KBM-7 (cell line): ENCODE measurements at places on chromosomes 11 and 22.
A peak's percentile ranks its signal among the peaks of the same experiment; 100 is the strongest.

DNA sequence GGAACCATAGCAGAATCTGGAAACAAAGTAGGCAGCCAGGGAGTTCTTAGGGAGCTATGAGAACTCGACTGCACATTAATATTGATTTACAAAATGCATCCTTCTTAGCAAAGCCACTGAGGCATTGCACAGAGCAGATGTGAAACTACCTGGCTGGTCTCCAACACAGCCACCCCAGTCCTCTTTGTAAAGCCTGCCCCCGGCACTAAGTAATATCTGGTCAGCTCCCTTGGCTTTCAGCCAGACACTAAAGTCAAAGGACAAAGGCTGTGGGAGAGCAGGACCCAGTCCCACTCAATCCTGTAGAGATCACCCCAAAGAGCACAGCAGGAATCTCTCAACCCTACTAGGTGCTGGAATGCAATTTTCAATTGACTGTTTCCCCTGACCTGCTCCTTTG is 12.8 kb downstream of the XRRA1 start:
- DNase-seq: no peak

GRCh38 chr11:76708972-76709660 is 38.6 kb upstream of the LRRC32 start:
- DNase-seq: no peak

DNA sequence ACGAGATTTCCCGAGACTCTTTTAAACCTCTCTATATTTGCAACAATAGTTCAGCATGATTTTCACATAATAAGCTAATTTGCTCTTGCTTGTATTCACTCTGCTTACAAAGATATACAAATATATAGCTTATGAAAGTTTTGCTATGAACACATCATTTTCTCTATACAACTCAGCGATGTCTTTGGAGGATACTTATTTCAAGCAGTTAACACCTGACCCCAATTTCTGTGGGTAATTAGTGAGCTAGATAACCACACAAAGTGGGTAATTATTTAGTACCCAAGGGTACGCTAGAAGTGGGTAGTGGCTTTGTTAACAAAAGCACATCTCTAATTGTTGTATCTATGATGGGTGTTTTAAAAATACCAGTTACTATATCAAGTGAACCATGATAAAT is 12.3 kb downstream of the BLID start:
- no peak for DNase-seq

DNA sequence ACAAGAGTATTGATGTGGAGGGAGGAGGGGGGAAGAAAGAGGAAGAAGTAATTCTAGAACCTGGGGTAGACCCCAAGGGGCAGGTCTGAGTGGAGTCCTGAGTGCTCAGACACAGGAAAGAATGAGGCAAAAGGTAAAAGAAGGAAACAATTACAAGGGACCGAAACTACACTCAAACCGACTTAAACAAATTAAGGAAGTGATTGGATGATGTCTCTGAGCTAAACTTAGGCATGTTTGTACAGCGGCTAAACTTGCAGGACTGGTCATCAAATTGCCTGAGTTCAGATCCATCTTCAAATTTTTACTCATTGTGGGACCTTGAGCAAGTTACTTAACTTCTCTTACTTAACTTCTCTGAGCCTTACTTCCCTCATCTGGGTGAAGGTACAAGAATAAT is 86.3 kb upstream of the LRRC55 start:
- DNase-seq: no peak

DNA sequence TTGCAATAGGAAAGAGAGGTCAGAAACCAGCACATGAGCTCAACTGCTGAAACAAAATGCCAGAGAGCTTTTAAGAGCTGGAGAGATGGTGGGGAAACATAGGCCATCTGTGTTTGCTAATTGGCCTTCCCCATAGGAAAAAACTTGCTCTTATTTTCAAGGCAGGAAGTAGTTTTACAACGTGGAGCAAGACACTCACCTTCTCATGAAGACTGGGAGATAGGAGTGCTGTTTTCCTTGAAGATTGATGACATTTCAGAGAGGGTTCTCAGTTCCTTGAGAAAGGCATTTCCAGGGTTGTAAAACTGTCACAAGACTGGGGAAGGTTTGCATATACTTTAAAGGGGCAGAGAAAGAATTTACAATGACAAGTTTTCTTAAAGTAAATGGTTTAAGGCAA is 586.3 kb upstream of the RAG2 start:
- no peak for DNase-seq

DNA sequence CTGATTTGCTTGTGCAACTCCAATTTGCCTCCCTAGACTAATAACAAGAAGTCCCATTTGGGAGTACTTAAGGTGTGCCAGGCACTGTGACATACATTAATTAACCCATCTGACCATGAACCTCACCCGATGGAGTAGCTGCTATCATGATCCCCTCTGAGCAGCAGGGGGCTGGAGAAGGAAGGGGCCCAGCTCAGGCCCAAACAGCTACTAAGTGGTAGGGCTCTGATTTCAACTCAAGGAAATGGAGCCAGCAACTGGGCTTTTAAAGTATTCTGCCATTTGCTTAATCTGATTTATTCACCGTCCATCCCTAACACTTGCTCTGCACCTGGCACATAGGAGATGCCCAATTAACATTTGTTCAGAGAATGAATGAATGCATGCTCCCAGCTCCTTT is 1.2 kb downstream of the CRYBB1 start:
- DNase-seq: no peak

DNA sequence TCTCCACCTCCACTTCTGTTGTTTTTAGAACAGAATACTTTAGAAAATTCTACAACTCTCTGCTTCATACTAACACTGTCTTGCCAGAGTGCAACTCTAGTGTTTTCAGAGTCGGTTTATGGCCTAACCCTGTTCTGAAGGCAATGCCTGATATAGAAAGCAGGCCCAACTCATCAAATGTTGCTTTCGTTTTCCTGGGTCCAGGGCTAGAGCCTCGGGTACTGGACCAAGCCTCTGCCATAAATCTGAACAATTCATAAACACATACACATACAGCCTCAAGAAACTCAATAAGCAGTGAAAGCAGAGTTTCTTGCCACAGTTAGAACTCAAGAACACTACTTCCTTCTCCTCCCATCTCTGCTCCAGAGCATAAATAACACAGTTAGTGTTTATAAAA is 9.8 kb downstream of the TMEM218 start:
- DNase-seq: no peak

GRCh38 chr11:119752946-119753345 is 23.9 kb upstream of the NECTIN1 start:
- DNase-seq: no peak

- DNase-seq: peak; percentile 77
Observed at GRCh38 chr11:96338910-96339705, 3.9 kb downstream of the MAML2 start.

DNA sequence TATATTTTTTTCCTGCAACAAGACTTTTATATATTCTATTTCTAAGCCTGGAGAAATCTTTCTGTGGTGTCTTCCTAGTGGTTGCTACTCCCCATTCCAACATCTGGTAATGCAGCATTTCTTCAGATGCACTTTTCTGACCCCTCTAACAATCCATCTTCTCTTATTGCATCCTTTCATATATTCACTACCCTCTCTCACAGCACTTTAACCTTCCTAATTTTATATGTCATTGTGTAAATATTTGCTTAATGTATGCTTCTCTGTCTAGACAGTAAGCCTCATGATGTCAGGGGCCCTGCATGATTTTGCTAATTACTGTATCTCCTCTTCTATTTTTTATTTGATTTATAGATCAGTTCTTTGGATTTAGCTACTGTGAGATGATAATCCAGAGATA is 701.6 kb downstream of the KCNA4 start:
- DNase-seq: no peak

GRCh38 chr11:23179609-23180008 is 319.3 kb upstream of the CCDC179 start:
- no peak for DNase-seq

DNA sequence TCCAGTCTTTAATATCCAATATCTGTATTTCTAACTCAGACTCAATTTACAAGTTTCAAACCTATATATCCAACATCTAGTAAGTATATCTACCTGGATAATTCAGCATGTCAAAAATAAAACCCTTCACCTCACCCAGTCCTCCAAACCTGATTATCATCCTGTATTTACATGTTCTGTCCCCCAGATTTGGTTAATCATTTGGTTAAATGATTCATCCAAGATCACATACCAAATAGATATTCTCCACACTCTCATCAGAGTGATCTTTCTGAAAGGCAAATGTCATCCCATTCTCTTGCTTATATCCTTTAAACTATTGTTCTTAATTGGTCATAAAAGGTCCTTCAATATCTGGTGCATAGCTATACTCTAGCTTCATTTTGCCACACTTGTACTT is 199.0 kb downstream of the SOX6 start:
- DNase-seq: no peak

DNA sequence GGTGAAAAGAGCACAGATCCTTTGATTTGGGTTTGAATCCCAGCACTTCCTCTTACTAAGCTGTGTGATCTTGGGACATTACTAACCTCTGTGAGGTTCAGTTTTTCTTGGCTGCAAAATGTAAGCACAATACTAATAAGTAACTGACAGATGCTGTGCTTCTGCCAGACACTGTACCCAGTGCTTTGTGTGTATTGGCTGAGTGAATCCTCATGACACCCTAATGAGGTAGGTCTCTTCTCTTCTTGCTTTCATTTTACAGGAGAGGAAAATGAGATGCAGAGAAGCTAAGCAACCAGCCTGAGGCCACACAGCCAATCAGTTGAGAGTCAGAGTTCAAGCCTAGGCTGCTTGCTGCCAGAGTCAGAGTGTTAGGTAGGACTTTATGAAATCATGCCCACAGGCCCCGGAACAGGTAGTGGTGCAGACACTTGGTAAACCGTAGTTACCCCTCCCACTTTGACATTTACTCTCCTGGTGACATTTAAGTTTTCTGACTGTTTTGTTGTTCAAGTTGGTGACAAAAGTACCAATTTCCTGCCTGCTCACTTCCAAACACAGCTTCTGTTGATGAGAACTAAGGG is 21.2 kb downstream of the PTPRJ start:
- DNase-seq: no peak

- no peak for DNase-seq
Observed at GRCh38 chr11:120097721-120098385, 40.1 kb downstream of the TRIM29 start.

GRCh38 chr11:16818284-16818683 is 79.8 kb downstream of the C11orf58 start:
- no peak for DNase-seq

DNA sequence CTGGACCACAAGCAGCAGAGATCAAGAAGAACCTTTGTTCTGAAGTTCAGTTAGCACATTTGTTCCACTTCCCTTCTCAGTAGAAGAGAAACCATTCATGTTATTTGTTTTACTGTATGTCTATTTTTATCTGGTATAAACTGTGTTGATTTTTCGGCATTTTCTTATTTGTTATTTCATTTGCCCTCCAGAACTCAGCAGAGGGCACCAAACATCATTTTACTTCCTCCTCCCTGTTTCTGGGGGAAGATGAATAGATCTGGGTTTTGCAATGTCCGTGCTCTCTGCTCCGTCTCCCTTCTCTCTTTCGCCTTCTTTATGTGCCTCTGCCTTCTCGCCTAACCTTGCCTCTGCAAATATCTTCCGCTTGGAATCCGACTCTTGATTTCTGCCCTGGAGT is 366.9 kb downstream of the NTM start:
- DNase-seq: no peak

DNA sequence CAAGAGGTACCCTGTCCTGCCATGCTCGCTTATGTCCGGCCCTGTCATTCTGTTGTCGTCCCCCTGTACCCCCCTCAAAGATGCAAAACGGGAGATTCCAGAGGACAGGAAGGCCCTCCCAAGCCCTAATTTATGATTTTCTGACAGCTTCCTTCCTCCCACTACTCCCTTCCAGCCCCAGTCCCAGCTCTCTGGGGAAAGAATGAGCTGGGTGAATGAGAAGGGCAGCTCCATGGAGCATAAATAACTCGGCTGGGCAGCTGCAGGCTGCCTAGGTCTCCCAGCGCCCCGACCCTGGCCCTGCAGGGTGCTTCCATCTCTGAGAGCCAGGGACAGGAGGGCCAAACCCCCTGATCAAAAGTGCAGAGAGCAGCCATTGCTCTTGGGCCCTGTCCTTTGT is 3.9 kb upstream of the EMID1 start:
- no peak for DNase-seq

DNA sequence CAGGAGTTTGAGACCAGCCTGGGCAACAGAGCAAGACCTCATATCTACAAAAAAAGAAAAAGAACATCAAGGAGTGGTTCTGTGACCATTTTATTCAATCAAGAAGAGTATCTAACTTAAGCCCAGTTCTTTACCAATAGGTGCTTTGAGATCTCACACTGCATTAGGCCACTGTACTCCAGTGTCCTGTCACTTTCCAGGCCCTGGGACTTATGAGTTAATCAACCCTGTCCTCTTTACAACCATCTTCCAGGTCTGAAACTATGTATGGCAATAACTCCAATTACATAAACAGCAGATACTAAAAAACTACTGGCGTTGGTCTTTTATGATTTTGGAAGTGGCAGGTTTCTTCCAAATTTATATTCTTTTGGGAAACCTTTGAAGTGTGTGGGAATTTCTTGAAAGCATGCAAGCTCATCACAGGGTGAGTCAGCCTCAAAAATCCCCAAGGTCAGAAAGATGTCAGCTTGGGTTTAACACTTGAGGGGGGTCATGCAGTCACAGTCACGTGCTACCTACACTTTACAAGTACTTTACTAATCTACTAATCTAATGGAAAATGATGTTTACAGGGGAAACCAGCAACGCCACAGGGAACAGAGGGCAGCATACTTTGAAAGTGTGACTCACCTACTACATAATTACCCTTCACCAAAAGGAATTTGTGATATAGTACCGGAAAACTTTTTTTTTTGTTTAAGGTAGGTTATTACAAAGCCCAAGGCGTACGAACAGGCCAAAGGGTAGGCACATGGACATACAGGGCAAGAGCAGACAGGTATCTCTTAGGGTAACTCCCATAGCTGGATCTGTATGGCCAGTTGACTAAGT is 15.6 kb downstream of the PISD start:
- no peak for DNase-seq

GRCh38 chr11:27718346-27718862 is 18.1 kb upstream of the BDNF start:
- no peak for DNase-seq

DNA sequence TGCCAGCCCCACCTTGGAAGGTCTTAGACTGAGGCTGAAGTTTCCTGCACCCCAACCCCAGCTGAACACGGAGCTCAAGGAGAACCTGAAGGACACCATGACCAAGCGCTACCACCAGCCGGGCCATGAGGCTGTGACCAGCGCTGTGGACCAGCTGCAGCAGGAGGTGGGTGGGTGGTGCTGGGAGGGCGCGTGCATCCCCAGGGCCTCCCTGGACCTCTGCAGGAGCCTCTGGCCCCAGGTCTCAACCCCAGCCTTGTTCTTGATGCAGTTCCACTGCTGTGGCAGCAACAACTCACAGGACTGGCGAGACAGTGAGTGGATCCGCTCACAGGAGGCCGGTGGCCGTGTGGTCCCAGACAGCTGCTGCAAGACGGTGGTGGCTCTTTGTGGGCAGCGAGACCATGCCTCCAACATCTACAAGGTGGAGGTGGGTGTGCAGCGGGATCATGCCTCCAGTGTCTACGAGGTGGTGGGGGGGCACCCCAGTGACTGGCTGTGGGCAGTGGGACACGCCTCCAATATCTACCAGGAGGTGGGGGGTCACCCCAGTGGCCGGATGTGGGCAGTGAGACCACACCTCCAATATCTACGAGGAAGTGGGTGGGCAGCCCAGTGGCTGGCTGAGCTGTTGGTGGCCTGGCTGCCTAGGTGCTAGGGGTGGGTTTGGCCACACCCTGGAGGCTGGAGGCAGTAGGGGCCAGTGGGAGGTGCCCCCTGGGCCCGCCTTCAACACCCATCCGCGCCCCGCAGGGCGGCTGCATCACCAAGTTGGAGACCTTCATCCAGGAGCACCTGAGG is 4.6 kb downstream of the CD151 start:
- no peak for DNase-seq

GRCh38 chr22:42937164-42937843 is 77.6 kb downstream of the PACSIN2 start:
- peak; percentile 76 for DNase-seq
